ENCODE measurements at places on chromosomes 6 and 20.

DNA sequence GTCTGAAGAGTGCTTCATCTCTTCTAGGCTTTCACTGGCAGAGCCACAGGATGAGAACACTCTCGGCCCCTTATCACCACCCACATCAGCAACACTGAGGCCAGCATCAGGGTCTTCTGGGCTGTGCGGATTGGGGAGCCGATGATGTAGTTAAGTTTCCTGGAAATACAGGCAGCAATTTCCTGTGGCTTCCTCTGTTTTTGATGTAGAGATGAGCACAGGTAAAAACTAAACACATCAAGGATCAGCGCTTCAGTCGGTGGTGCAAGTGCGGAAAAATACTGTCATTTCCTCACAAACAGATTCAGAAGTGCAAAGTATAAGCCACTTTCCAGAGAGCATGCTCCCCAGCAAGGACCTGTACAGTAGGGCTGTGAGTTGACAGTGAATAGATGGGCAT is 62.6 kb downstream of the BACH2 start:
- DNase-seq = no peak

GRCh38 chr6:96947055-96947454 is 22.5 kb downstream of the KLHL32 start:
- DNase-seq = no peak

- DNase-seq = no peak
Observed at GRCh38 chr6:54718541-54719023, 128.0 kb upstream of the FAM83B start.

GRCh38 chr6:144036064-144036834 is 28.2 kb upstream of the PLAGL1 start:
- peak; percentile 22 for DNase-seq

DNA sequence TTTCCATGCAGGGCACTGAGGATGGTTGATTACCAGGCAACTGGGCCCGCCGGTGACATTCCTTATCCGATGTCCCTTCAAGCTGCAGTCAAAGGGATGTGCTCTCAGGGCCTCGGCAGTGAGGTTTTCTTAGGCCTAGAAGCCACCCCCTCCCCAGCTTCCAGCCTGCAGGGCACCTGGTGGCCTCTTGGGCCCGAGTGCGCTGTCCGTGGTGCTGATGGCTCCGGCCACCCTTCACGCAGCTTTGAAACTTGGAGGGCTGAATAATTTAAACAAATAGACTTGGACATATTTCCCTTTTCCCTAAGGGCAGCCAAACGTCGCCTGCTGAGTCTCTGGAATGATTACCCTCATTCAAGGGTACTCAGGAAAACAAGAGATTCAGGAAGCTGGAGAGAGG is 8.9 kb upstream of the MLN start:
- DNase-seq = peak; percentile 72

- no peak for DNase-seq
Observed at GRCh38 chr6:70886071-70886470, 70.8 kb downstream of the B3GAT2 start.

DNA sequence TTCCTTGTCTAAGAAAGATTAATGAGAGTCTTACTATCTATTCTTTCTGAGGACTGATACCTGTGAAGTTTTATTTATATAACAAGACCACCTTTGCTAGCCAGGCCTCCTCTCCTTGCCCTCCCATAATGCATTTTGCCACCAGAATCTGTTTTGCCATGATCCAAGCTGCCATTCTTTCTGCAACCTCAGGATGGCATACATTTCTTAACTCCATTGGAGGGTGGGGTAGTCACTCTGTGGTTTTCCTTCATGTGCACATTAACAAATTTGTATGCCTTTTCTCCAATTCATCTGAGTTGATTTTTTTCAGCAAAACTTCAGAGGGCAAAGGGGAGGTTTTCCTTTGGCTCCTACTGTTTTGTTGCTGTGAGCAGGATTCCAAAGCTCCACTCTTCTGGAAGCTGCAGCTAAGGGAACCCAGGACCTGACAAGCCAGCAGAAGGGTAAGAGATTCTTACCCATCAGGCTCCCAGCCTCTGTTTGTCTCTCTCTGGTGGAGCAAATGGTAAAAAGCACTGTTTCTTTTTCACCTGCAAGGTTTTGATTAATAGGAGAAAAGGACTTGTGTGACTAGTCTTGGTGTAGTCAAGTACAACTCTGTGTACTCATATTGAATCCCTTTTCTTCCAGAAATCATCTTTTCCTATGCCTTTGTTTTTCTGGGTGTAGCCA is 26.2 kb upstream of the ENPP4 start:
- DNase-seq = peak; percentile 5

GRCh38 chr20:38920411-38920810 is 5.8 kb upstream of the FAM83D start:
- DNase-seq = no peak

- DNase-seq = no peak
Observed at GRCh38 chr6:107033126-107033525, 5.1 kb downstream of the MTRES1 start.

DNA sequence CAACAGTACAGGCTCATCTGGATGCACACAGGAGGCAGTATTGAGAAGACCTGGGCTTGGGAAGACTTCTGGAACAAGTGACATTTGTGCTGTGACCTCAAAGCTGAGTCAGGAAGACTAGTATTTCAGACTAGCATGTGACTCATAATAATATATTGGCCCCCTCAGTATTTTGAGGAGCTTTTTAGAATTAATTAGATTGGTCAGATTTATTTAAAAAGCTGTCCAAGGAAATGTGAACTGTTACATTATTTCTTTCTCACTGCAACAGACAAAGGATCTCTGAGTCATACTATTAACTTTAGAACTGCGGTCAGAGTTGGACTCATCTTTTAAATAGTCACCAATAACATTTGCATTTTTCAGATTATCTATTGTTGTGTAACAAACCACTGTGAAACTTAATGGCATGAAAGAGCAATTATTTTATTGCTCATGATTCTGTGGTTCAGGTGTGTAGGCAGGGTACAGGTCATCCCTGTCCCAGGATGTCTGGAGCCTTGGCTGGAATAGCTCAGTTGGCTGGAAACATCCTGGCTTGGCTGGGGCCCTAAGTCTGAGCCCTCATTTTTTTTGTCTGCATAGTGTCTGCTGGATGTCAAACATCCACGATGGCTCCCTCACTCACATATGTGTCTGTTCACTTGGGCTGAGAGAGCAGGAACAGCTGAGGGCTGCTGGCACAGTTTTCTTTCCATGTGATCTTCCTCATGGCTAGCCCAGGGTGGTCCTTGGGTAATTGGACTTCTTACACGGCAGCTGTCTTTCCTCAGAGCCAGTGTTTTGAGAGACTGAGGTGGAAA is 46.9 kb downstream of the MAP3K4 start:
- DNase-seq = peak; percentile 97

GRCh38 chr6:80126657-80127345 is 20.3 kb downstream of the BCKDHB start:
- peak; percentile 63 for DNase-seq

DNA sequence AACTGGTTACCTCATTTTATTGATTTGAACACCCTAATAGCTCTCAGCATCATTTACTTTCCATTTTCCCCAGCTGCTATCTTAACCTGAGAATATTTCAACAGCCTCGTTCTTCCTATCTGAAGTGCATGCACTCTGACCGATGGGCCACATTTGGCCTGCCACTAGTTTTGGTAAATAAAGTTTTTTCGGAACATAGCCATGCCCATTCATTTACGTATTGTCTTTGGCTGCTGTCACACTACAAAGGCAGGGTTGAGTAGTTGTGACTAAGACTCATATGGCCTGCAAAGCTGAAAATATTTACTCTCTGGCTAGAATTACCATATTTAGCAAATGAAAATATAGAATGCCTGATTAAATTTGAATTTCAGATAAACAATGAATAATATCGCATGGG is 10.8 kb downstream of the ADGRF4 start:
- DNase-seq = no peak

DNA sequence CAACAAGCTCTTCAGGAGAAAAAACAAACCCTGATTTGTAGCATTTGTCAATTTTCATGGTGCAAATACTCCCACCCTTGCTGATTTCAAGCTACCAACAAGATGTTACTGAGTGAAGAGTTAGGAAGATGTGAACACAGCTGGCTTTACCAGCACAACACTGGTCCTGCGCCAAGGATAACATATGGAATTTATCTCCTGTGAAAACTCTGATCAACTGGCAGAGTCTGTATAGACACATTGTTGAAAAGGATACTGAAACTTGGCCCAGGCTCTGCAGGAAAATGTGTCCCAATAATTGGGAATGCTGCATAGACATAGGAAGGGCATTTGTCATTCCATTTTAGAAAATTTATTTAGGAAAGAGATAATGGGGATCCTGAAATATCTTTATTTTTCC is 29.0 kb downstream of the OTOR start:
- no peak for DNase-seq

- no peak for DNase-seq
Observed at GRCh38 chr20:33866398-33867100, 55.4 kb downstream of the CHMP4B start.

- DNase-seq = peak; percentile 26
Observed at GRCh38 chr6:147043994-147044477, 160.2 kb upstream of the STXBP5 start.

All from myocyte (in vitro differentiated cells).